ENCODE measurements at places on chromosomes 12 and 14.

DNA sequence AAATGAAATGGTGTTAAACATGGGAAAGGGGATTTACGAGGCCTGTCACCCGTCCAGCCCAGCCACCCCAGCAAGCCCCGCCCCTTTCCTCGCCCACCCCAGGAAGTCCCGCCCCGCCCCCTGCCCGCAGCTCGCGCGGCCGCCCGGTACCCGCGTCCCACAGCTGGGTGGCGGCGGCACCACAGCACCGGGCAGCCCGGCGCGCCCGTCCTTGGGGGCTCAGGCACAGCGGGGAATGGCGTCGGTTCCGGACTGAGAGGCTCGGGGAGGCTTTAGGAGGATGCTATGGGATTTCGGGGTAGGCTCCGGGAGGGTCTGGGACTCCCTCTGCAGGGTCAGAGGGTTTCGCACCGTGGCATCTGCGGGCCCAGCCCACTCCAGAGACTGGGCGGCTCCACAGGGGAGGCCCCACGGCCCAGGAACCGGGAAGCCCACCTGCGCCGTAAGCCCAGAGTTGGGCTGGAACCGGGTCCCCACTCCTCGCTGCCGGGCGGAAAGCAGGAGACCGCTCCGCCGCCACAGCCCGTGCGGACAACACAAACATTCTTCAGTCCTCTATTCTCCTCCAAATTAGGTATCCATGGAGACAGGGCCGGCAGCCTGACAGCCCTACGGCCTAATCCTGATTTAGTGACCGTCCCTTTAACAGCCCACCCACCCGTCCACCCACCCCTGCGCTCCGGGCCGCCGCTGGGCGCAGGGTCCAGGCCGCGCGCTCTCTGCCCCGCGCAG lies 1.4 kb downstream of the FIGNL2 start:
- DNase-seq = peak; percentile 31

DNA sequence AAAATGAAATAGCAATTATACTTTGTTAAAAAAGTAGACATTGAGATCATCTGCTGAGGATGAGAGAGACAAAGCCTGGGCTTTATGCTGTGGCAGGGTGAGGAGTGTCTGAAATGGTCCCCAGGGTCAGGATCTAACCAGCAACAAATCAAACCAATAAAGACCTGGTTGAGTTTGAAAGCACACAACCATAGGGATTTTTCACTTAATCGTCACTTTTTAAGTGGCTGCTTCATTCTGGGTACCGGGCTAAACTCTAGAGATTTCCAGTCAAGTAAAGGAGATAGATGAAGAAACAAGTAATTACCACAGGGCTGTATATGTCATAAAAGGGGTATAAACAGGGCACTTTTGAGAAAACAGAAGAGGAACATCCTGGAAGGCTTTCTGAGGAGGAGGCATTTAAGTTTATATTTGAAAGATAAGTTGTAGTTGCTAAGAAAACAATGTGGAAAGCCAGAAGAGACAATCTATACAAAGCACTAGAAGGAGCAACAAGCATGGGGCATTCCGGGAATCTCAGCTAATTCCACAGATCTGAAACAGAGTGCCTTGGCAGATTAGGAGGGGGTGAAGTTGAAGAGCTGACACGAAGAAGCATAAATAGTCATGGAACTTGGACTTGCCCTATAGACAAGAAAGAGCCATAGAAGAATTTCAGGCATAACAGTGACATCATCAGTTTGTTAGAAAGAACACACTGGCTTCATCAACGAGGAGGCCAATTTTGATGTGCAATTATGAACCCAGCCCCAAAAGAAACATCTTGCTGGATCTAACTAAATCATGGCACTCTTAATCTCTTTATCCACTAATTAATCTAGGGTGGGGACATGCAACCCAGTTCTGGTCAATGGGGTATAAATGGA lies 46.9 kb upstream of the FRS2 start:
- DNase-seq = no peak

GRCh38 chr12:104741497-104742367 lies 216.4 kb downstream of the SLC41A2 start:
- no peak for DNase-seq

GRCh38 chr14:65533736-65534404 lies 121.3 kb downstream of the FUT8 start:
- DNase-seq = no peak

- no peak for DNase-seq
Observed at GRCh38 chr14:90518069-90518940, 121.5 kb downstream of the CALM1 start.

GRCh38 chr14:59863806-59864525 lies 6.6 kb downstream of the RTN1 start:
- DNase-seq = no peak

GRCh38 chr14:46048127-46048526 lies 603.5 kb downstream of the RPL10L start:
- no peak for DNase-seq

GRCh38 chr14:85533023-85533860 lies 3.3 kb downstream of the FLRT2 start:
- DNase-seq = no peak

GRCh38 chr14:67510836-67511235 lies 22.3 kb upstream of the PLEKHH1 start:
- DNase-seq = no peak

DNA sequence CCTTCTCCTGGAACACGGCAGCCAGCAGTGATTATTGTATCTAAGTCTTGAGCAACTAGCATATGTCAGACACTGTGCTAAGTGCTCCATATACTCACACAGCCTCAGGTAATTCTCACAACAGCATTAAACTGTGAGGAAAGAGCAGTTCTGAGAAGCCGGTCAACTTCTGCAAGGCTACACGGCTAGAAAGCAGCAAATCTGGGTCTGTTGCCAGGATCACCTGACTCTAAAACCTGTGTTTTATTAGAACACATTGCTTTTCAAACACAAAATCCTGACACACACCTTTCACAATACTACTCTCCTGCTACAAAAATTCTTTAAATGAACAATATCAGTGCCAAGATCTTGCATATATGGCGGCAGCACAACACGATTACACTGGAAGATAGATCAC lies 49.8 kb upstream of the CRACR2A start:
- no peak for DNase-seq

GRCh38 chr12:47687636-47688035 lies 18.2 kb downstream of the RPAP3 start:
- DNase-seq = no peak

DNA sequence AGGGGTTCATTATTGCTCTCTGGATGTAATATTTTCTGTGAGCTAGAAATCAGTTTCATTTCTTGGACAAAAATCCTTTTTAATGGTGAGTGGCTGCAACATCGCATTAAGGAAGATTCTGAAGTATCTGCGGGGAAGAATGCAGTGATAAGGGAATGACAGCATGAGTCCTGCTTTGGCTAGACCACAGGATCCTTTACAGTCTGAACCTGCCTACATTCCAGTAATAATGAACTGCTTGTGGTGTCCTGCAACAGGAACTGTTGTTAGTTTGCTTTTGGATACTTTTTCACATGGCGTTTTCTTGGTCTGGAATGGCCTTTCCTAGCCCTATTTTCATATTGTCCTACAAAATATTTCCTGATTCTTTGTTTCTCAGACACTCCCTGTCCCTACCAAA lies 15.7 kb downstream of the MDM2 start:
- no peak for DNase-seq

DNA sequence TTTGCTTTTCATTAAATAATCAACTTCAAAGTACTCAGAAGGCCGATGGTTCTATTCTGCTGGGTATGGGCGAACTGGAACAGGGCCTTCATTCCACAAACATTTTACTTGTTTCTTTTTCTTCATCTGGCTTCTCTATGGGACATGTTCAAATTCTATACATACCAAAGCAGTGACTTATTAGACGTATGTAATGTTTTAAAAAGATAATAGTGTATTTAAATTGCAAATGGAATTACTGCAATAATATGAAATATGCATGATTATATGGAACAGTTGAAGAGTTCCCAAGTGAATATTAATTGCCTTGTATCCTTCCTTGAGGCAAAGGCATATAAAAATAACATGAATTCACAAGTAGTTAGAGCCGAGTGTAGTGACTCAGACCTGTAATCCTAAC lies 75.5 kb downstream of the FAR2 start:
- DNase-seq = no peak

- DNase-seq = no peak
Observed at GRCh38 chr14:54797986-54798385, 104.6 kb downstream of the GCH1 start.

GRCh38 chr14:96594961-96595360 lies 92.8 kb downstream of the PAPOLA start:
- no peak for DNase-seq

DNA sequence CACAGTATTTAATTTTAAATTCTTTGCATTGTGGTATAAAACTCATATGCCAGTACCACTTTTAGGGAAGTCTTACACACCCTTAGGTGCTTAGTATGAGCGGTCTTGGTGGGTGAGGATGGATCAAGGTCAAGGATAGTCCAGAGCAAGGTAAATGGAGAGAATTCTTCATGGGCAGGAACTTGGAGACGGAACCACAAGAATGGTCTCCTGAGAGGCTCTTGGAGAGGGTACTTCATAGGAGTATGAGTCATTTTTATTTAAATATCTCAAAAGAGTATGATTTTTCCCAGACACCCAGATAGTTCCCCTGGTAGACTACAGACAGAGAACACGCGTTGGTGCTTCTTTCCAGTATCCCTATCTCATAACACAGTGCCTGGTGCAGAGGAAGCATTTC lies 21.9 kb downstream of the HSPB8 start:
- DNase-seq = no peak

DNA sequence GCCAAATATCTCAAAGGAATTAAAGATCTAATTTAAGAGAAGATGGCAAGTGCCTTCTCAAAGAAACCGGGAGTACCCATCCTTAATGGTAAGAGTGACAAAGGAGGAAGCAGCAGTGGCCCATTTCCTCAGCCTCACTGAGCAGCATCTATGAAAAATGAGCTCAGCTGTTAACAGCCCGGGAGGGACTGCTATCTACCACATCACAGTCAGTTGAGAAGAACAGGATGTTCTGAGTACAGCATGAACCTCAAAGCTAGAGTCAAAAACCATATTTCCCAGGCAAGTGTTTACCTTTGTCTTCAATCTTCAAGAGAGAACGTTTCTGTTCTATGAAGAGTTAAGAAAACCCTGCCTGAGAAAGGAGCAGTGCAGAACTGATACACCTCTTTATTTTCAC lies 115.0 kb downstream of the BTG1 start:
- DNase-seq = peak; percentile 24

DNA sequence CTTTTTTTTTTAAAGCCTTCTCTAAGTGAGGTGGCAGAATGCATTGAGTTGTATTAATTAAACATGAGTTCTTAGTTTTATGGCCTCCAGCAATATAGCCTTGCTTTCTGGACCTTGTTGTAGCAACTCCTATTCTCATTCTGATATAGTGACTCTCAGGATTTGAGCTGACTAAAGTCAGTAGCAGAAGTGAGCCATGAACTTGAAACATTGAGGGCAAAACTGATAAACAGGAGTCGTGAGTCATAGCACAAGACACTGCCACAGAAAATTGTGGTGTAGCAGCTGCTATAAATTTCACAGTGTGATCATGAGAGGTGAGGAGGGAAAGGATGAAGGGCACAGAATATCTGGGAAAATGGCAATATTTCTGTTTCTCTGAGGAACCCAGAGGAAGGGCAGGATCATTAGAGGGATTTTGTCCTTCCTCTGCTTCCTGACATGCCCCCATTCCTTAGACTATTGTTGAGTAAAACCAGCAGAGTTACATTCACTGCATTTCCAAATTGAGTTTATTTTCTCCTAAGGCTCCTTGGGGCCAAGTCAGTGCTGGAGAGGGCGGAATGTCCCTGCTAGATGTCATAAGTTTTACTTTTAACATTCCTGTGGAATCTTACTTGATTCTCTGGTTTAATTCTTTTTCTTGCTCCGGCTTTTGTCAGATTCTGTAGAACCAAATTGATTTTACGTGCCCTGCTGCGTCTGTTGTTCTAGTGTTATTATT lies 7.5 kb downstream of the KLRG1 start:
- no peak for DNase-seq

DNA sequence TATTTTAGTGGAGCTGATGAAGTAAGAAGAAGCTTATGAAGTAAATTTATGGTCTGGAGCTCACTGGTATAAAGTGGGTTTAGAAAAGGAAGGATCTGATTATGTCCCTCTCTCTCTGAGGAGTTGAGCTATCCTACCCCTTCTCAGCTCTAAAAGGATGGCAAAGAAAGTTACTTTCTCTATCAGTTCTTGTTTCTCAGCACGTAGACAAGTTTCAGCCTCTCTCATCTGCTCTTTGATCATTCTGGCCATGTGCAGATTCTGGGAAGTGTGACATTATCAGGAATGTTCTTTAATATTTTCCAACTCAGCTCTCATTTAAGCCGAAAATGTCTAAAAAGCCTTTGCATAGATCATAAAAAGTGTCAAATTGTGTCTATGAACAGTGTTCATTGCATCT lies 5.8 kb upstream of the EGLN3 start:
- no peak for DNase-seq

DNA sequence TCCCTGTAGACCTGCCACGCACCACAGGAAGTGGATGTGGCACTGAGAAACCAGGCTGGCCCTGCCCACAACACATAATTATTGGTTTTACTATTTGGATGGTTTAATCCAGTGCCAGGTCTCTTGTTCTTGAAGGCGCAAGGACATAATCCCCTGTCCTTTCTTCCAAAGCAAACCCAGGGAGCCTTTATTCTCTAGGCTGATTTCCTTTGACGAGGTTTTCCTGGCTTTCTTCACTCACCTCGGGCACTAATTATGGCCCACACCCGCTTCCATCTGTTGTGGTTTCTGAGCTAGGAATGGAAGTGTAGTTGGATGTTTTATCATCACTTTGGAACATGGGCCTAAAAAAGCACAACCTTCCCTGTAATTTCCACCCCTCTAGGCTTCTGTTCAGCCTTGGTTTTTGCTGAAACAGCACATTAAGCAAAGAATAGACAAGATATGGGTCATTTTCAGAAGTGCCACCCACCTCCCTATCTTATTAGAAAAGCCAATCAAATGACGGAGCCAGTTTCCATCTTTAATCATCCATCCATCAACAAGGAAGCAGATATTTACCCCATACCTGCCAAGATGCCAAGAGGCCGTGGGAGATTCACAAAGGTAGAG lies 73.9 kb downstream of the PPP1R36 start:
- DNase-seq = no peak

DNA sequence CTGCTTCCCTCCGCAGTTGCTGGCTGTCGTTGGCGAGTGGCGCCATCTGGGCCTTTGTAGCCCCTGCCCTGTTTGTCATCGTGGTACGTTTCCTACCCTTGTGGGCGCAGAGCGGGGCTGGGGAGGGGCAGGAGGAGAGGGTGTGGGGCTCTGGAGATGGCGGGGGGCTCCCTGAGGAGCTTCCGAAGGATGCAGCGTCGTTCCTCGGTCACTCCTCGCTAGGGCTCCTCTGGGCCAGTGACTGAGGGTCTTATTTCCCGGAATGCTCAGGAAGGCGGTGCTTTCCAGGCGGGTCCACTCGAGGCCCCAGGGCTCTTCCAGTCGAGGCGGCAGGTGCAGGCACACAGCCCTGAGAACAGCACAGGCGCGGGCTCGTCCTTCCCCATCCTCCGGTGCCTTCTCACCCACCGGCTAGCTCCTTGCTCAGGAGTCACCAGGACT lies 167.1 kb downstream of the ADGRD1 start:
- DNase-seq = no peak

DNA sequence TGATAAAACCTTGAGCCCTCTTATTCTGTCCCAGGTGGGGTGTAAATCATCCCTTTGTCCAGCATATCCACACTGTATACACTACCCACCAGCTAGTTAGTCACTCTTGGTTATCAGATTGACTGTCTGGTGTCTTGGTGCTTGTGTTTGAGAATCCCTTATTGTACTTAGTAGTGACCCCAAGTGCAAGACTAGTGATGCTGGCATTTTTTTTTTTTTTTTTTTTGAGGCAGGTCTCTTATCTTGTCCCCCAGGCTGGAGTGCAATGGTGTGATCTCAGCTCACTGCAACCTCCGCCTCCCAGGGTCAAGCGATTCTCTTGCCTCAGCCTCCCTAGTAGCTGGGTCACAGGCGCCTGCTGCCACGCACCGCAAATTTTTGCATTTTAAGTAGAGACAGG lies 5.8 kb downstream of the VRK1 start:
- DNase-seq = no peak

Data from activated naive CD4-positive, alpha-beta T cell (primary cell).